ENCODE measurements at places on chromosomes 5 and 9.
A peak's percentile ranks its signal among the peaks of the same experiment; 100 is the strongest.

GRCh38 chr9:87517732-87518131 lies 20.1 kb downstream of the DAPK1 start:
- DNase-seq = no peak

- peak; percentile 95 for DNase-seq
These were observed 4.4 kb downstream of the CRB2 start for GRCh38 chr9:123360161-123361085.

GRCh38 chr5:5980538-5980895 lies 397.8 kb downstream of the MED10 start:
- DNase-seq = no peak

DNA sequence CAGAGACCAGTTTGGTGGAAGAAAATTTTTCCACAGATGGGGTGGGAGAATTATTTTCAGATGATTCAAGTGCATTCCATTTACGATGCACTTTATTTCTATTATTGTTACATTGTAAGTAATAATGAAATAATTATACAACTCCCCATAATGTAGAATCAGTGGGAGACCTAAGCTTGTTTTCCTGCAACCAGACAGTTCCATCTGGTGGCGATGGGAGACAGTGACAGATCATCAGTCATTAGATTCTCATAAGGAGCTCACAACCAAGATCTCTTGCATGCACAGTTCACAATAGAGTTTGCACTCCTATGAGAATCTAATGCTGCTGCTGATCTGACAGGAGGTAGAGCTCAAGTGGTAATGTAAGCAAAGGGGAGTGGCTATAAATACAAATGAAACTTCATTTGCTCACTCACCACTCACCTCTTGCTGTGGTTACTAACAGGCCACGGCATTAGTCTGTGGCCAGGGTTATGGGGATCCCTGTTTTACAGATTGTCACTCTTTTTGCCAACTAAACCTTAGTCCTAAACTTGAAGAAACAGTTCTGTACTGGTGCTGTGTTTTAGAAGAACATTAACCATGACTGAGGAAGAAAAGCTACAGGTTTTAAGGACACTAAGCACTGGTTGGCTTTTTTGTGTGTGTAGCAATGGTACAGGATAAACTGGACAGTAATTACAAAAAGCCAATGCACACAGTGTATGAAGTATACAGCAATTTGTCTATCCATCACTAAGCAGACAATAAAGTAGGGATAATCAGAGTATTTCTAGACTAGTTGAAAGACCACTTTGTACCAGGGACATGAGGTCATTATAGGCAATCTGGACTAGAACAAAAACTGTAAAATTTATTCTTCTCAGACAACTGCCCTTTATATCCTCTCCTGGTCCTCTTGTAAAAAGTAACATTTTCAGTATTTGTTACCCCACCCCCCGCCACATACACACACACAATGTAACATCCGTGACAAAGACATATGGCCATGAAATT lies 9.9 kb downstream of the TMEM232 start:
- DNase-seq = no peak

DNA sequence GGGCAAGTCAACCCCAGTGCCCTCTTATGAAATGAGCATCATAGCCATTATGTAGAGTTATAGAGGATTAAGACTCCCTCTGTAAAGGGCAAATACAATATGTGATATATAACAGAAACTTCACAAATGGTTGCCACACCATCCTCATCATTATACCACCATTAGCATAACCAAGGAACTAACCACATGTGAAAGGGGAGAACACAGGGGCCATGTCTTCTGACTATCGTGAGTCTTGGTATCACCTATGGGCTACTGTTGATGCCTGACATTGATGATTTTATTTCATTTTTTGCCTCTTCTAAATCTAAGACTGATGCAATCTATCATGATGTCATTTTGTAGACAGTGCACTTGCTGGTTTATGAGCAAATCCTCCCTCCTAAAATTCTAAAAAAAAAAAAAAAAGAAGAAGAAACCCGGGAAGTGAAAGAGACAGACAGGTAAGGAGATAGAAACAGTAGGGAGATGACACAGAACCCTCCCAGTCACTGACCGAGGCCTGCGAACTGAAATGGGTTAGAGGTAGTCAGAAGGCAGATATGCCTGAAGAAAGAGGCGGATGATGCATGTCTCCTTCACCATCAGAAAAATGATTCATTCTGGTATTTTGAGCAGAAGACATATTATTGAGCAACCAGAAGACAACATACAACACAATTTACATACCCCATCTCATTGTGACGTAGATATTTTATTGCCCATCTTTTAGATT lies 266.0 kb downstream of the DMAC1 start:
- DNase-seq = no peak

DNA sequence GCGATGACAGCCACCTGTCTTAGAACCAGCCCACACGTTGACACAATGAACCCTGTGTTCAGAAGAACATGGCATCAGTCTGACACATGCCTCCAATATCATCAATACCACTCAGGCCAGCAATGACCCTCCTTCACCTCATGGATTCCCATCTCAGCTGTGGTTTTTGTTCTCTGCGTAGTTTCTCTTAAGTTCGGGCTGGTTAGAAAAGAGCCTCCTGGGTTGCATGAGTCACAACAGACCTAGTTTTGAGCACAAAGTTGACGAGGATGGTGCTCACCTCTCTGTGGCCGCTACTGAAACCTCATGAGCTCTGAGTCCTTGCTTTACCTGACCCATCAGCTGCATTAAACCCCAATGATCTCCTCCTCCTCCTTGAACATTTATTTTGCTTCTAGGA lies 299.9 kb downstream of the SPOCK1 start:
- no peak for DNase-seq

- DNase-seq = peak; percentile 85
These were observed 12.7 kb upstream of the THG1L start for GRCh38 chr5:157718519-157718918.

- no peak for DNase-seq
These were observed 24.9 kb upstream of the SMU1 start for GRCh38 chr9:33101104-33101951.

DNA sequence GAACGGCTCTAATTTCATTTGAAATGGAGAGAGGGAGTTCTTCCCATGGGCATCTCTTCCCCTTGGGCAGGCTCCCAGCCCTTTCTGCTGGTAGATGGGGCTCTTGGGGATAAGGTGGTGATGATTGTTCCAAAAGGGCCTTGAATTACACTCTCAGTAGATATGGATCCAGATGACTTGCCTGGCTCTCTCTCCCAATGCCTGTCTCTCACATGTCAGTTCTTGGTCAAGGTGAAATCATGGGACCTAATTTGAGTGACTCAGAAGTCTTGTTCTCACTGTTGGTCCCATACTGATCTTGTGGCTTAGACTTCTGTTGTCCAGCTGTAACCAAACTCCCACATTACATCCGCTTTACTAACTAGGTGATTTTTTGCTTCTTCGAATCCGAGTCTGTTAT lies 317.0 kb upstream of the RFX3 start:
- no peak for DNase-seq

DNA sequence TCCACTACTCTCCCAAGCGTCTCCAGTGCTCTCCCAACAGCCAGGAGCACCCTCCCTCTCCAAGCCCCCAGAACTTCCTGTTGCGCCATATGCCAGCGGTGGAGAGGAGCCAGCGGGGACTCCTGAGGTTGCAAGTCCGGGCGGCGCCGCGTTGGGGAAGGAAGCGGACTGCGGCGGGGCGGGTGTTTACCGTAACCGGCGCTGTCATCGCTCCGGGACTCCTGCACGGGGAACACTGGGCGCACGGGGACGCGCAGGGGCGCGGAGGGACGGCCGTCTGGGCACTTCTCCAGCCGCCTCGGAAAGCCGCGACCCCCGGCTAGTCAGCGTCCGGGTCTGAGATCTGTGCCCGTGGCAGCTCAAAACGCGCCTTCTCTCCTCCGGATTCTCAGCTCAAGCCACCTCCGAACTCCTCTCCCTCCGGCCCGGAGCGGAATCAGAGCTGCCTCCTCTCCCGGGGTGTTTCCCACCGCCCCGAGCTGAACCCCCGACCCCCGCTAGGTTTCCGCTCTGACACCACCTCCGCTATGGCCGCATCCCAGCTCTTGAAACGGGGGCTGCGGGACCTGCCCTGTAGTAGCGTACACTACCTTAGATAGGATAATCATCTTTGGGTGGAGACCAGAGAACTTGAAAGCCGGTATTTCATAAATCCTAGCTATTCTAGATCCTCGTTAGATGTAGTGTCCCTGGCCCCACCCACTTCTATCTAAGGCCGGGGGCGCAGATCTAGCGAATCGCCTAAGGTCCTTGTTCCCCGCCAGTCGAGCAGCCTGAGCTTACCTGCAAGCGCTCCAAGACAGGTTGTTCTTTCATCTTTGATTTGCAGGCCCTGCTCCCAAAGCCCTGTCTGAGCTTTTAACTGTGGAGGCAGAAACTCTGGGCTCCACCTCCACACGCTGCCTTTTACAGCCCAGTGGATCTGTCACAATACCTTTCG lies at the start of gene TRPM6:
Gene TRPM6 (minus strand): TSS at position 881 of the 940 bp plus-strand sequence. CDS start 65 bp downstream, at position 816.
- no peak for DNase-seq

GRCh38 chr9:131310833-131311554 lies 21.5 kb downstream of the PLPP7 start:
- DNase-seq = no peak

DNA sequence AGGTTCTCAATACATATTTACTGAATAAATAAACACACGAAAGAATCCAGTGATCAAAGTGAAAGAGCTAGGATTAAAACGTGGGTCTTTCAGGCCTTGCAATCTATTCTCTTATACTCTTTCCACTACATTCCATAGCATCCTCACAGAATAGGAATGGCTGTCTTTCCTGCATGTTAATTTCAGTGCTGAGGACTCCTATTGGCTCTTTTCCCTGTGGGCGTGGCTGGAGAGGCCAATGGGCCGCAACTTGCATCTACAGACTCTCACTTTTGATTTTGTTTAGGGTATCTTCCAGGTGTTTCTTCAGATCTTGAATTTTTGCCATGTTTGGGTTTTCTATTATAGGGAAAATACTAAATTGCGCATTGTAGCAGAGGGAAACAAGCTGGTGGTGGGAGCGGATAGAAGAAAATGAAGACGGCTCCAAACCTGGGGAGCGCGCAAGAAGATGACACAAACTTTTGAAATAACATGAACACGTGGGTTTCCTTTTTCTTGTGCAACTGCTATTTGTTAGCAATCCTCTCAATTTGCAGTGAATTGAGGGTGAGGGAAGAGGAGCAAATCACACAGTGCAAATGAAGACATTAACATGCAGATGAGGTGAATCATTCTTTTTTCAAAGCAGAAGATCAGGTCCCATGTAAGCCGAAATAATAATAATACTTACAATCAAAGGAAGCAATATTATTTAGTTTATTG lies 93.9 kb downstream of the GCNT1 start:
- DNase-seq = no peak
